Left ventricle myocardium inferior (tissue), 1 donor: ENCODE measurements at places on chromosomes 5 and 9.
A peak's percentile ranks its signal among the peaks of the same experiment; 100 is the strongest.

GRCh38 chr5:14421851-14422250, 159.7 kb upstream of the OTULINL start:
- no peak for DNase-seq

- DNase-seq = no peak
Observed at GRCh38 chr5:99076723-99077640, 148.2 kb upstream of the CHD1 start.

DNA sequence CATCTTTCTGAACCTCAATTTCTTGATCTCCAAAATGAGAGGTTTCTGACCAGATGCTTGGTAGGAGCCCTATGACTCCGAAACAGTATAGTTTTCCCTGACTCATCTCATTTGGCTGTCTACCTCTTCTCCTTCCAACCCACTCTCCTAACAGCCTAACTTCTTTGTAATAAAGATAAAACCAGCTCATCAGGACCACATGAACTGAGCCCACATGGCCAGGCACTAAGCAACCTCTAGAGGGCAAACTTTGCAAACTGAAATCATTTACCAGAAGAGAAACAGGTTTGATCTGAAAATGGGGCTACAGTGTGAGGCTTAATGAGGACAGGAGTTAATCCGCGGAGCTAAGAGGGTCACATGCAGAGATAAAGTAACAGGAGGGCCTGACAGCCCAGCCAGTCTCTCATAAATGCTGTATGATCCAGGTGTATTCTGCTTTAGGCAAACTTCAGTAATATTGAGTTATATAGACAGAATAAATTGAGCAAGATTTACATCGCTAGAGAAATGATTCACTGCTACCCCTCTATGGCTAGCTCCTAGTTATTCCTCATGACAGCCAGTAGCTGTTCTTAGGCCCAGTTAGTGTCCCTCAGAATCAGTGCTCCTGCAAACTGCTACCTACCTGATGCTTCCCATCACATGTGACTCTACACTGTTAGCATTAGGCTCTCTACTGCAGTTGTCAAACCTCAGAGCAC, 64.6 kb downstream of the ABCA1 start:
- no peak for DNase-seq

GRCh38 chr9:127455324-127455992, 4.1 kb downstream of the LRSAM1 start:
- peak; percentile 44 for DNase-seq

DNA sequence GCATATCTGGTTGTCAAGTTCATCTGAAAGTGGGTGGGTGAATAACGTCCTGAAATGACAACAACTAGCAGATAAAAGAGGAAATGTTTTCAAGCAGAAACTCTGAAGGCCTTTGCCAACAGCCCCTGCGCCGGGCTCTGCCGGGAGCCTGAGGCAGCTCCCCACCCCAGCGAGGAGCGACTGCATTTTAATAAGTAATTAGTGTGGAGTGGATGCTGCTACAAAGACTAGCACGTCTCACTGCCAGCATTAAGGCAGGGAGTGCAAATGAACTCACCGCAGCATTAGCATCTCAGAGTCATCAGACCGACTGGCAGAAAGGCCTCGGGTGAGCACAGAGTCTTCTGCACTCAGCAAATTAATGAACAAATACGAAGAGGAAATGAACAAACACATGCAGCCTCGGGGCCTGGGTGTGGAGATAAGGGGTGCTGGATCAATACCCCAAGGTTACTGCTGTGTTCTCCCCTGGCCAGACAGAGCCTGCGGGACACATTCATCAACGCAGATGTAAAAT, 63.8 kb downstream of the VAV2 start:
- DNase-seq = no peak

- no peak for DNase-seq
Observed at GRCh38 chr9:107332883-107333282, 49.8 kb downstream of the RAD23B start.

- DNase-seq = no peak
Observed at GRCh38 chr5:58009754-58010153, 450.1 kb downstream of the PLK2 start.

GRCh38 chr5:29218138-29218537, 1975.3 kb upstream of the CDH6 start:
- no peak for DNase-seq

GRCh38 chr5:173483160-173483559, 133.3 kb downstream of the BOD1 start:
- no peak for DNase-seq
